ENCODE measurements at places on chromosomes 4 and X.

DNA sequence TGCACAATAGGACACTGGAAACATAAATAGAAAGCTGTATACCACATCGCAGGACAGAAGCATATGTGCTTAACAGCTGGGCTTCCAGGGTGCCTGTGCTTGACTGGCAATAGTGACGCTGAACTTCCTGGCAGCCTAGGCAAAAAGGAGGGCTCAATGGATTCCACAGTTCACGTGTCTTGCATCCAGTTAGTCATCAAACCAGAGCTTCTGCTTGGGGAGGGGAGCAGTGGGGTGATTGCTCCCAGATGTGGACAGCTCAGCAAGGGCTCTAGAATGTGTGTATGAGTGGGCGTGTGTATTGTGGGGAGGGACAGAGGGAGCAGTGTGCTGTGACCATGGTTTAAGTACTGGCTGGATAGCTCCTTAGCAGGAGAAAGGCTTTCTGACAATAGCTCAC is 2.3 kb downstream of the PRRG3 start:
- DNase-seq = peak; percentile 92

DNA sequence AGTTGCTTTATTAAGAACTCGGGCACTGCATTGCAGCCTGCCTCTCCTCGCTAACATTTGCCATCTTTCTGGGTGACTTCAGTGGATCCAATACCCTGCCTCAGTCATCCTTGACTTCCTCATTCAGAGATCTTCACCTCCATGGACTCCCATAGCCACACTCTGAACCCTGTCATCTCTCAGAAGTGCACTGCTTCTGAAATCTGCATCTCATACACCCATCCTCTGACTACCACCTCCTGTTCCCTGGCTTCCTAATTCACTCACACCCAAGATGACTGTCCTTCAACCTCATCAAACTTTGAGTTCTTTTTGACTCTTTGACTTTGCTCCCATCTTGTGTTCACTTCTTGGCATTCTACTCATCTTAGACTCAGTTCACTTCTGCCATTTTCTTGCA is 25.3 kb upstream of the CYBB start:
- DNase-seq = no peak

DNA sequence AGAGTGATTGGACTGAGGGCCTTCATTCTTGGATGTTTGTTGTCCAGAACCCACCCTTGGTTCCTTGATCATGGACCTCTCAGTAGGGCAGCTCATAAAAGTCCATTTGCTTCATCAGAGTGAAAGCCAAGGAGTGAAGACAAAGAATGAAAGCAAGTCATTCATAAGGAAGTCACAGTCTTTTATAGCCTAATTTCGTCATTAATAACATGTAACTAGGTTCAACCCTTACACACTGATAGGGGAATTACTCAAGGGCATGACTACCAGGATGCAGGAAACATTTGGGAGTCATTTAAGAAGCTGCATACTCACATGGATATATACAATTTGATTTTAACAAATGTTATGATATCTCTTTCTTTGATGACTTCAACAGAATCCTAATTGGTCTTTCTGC is 95.2 kb downstream of the RPA4 start:
- no peak for DNase-seq

- DNase-seq = no peak
These were observed 63.0 kb downstream of the ARHGAP10 start for GRCh38 chr4:147794787-147795413.

GRCh38 chr4:180805101-180805500 is 1438.1 kb upstream of the TENM3 start:
- no peak for DNase-seq

DNA sequence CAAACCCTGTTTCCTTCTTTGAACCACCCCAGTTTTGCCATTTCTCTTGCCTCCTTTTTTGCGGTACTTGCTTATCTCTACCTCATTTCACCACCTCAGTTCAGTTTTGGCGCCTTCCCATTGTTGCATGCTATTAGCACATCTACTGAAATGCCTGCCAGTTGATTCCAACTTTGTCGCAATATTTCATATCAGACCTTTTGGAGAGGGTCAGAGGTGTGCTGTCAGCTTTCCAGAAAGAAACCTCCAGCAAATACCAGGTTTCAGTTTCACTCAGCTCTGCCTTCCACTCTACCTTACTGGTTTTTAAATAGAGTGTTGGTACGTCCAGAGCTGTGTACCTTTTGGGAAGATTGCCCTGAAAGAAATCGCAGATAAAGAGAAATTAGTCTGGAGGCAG is 91.9 kb upstream of the CPEB2 start:
- DNase-seq = no peak

DNA sequence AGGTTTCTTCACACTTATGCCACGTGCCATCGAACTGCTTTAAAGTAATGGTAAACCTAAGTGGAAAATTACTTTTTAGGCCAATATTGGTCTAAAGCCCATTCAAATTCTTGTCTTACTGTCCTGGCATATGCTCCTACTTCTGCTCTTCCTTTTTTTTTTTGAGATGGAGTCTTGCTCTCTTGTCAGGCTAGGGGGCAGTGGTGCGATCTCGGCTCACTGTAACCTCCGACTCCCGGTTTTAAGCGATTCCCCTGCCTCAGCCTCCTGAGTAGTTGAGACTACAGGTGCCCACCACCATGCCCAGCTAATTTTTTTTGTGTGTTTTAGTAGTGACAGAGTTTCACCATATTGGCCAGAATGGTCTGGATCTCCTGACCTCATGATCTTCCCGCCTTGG is 129.0 kb upstream of the TECRL start:
- no peak for DNase-seq

Data from fibroblast of upper back skin (primary cell).